Ureter (tissue), 1 donor: ENCODE measurements at places on chromosomes 5 and 9. TPM values are rescaled to one million over a fixed set of nuclear protein-coding genes. Genes with fewer than 3 reads are reported as not detected.

DNA sequence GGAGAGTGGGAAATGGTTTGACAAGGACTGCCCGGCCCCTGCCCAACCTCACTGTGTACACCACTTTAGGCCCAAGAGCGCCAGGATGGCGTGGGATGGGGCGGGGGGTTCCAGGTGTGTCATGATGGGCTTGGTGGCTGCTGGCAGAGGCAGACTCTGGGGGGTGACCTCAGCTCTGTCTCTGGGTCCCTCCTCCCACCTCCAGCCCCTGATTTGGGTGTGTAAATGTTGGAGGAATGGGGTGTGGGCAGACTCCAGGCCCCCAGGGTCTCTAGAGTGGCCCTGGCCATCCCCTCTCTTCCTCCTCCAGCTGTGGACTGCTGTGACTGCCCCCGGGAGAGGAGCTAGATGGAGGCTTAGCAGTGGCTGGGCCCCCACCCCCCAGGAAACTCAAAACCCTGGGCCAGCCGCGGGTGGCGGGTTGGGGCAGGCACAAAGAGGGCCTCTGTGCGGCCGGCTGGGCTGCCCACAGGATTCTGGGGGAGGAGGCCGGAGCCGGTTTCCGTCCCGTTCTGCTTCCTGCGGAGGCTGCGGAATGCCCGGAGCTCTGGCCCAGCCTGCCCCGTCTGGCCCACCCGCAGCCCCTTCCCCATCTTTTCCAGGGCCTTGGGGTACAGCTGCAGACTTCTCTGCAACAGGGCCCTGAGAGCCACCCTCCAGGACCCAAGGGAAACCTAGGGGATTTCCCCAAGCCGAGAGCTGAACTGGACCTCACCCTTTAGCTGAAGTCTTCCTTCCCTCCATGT, 23.1 kb downstream of the CXXC5 start:
- no peak for DNase-seq

- DNase-seq, result no peak
These were observed 2.5 kb upstream of the PSMD5 start for GRCh38 chr9:120845255-120845654.

Gene TNFSF8
- total RNA-seq, result 1.5 TPM

Gene EQTN
- 0.44 TPM for total RNA-seq

GRCh38 chr9:135016037-135016640, 71.3 kb upstream of the OLFM1 start:
- DNase-seq, result no peak

Gene PTPN3
- 36.4 TPM for total RNA-seq

DNA sequence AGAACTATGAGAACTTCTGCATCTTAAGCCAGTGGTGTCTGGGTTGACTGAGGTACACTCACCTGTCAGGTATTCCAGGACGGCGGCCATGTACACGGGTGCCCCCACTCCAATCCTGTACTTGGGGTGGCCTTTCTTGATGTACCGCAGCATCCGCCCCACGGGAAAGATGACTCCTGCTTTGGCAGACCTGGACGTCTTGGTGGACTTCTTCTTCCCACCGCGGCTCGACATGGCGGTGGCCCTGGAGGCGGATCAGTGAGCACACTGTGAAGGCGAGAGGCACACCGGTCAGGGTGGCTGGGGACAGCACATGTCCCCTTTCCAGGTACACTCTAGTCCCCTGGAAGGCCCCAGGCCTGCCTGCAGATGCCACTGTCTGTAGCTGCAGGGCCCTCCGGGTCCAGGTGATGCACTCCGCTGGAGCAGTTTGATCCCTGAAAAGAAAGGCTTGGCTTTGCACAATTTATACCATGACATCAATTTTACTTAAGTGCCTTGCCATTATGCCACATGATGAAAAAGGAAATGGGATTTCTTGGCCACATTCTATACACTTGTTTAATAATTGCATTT, 10.1 kb downstream of the MACROH2A1 start:
- no peak for DNase-seq

DNA sequence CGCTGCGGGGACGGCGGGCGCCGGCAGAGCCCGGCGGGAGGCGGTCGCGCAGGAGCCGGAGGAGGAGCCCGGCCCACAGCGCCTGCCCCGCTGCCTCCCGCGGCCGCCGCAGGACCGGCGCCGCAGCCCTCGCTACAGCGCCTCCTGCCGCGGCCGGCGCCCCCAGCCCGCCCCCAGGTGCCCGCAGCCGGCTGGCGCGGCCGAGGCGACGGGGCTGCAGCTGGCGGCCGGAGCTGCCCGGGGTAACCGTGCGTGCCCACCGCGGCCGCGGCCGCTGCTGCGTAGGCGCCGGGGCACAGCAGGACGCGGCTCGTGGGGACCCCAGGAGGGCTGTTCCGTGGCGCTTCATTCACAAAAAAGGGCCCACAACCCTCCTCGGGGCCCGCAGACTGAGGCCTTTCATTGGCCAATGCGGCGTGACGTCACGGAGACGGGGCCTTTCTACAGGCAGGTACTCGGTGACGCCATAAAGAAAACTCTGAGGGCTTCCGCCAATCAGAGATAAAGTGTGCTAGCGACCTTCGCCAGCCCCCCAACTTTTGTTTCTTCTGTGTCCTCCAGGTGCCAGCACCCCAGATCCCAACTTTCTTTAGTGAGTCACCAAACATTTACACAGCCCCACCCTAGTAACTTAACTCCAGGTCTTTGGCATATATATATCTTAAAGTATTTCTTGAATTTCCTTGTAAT, at the start of gene CDC14B:
CDC14B (minus strand) TSS at position 353 of the 690 bp plus-strand sequence. CDS start 465 bp downstream, outside the sequence.
- peak; percentile 94 for DNase-seq

DNA sequence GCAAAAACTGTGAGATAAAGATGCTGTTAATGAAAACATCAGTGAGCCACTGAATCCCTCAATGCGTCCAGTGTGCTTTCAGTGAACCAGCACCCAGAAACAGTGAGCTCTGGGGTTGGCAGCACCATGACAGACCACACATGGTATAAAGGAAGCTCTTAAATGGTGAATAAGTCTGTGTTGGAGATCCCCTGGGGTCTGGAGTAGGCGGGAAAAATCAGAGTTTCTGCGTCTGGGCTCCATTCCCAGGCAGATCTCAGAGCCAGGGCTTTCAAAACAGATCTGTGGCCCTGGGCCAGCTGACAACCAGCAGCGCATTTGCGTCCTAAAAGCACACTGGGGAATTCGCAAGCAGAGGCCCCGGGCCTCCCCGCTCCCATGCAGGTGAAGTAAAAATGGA, 233.5 kb downstream of the FRMD3 start:
- peak; percentile 70 for DNase-seq

Gene HSPB3
- total RNA-seq, result 0.68 TPM

GRCh38 chr9:90019626-90020025, 414.8 kb downstream of the GADD45G start:
- DNase-seq, result no peak

Gene SGCD
- 2.8 TPM for total RNA-seq

GRCh38 chr5:36630201-36631145, 24.1 kb downstream of the SLC1A3 start:
- DNase-seq, result no peak

Gene ARHGEF37
- total RNA-seq, result 11.9 TPM
